ENCODE measurements at places on chromosomes 7 and 10.

- DNase-seq, result no peak
These were observed at the start of gene JAKMIP3 for GRCh38 chr10:132065491-132066105. TSS of gene JAKMIP3 (plus strand) at chr10:132065946. CDS start at chr10:132104809, 38,863 bp downstream.

DNA sequence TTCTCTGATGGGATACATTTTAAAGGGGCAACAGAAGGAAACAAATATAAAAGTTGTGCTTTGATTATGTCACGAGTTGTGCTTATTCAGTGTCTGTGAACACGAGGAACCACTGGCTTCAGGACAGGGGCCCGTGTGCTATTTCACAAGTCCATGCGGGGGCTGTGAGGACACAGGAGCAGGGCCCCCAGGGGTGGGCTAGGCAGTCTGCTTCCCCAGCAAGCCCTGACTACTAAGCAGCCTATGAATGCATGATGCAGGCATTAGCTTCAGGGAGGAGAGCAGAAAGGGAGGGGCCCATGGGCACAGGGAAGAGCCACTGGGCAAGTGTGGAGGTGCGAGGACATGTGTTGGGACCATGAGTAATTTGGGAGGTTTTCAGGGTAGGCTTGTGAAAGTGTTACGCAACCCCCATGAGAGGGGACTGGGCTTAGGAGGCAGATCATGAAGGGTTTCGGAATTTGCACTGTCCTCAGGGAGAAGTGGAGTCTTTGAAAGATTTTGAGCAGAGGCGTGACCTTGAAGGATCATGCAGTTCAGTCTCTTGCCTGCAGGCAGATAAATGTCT is 424.9 kb downstream of the CALN1 start:
- DNase-seq, result no peak

DNA sequence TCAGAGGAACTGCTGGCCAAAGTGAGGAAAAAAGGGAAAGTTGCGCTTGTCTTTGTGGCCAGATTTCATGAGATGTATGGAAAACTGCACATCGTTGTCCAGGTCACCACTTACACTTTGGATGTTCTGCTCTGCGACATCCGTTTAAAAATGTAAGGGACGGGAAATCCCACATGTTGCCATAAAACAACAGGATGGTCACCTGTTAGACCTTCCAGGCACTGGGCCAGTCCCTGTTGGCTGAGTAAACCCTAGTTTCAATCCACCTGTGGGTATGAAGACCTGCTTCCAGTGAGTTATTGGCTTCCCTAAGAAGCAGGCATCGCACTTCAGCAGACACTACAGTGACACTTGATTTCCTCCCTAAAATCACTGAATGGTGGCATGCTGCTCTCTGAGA is 2.7 kb upstream of the STAMBPL1 start:
- no peak for DNase-seq

GRCh38 chr7:70098905-70099672 is 500.8 kb downstream of the AUTS2 start:
- DNase-seq, result no peak

- no peak for DNase-seq
These were observed 91.6 kb upstream of the CCDC6 start for GRCh38 chr10:59997827-59998525.

- no peak for DNase-seq
These were observed 41.1 kb downstream of the TMEM270 start for GRCh38 chr7:73901823-73902597.
